Stimulated activated CD4-positive, alpha-beta T cell treated with anti-CD3 and anti-CD28 coated beads, Interleukin-4, amount 100 ng/mL, for 48 hours (primary cell): ENCODE measurements at places on chromosomes 7 and 10.

- DNase-seq: no peak
These were observed 123.7 kb downstream of the TACC2 start for GRCh38 chr10:122112625-122113160.

DNA sequence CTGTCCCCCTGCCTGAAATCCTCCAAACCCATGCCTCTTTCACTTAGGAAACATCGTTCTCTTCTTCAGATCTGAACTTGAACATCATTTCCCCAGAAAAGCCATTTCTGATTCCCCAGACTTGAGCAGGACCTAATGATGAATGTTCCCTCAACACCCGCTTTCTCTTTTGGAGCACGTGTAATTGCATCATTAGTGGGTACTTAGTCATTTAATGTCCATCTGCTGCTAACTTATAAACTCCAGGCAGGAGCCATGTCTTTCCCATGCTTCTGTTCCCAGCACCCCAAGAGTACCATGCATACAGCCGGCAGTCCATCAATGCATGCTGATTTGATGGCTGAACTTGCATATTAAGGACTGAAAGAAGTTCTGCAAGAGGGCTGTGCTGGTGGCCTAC, 36.5 kb upstream of the ECHDC3 start:
- DNase-seq: no peak

GRCh38 chr10:119364645-119365600, 157.6 kb downstream of the GRK5 start:
- no peak for DNase-seq

- no peak for DNase-seq
These were observed 41.3 kb upstream of the FAM180A start for GRCh38 chr7:135789956-135790355.

DNA sequence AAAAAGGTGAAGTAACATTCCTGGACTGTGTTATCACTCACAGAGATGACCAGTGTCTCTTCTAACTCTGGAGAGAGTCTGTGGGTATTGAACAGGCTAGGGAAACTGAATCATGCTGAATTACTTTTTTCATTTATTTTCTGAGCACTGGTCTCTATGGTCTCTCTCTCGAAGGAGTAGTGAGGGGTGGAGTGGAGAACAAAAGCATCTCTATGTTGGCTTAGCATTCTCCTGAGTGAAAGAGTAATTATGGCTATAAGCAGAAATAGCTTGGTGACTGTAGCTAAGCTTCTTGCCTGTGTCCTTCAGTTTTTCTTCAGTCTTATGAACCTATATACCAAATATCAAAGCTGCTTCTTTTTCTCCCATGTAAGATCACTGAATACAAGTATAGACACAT, 64.6 kb upstream of the PTN start:
- DNase-seq: no peak

DNA sequence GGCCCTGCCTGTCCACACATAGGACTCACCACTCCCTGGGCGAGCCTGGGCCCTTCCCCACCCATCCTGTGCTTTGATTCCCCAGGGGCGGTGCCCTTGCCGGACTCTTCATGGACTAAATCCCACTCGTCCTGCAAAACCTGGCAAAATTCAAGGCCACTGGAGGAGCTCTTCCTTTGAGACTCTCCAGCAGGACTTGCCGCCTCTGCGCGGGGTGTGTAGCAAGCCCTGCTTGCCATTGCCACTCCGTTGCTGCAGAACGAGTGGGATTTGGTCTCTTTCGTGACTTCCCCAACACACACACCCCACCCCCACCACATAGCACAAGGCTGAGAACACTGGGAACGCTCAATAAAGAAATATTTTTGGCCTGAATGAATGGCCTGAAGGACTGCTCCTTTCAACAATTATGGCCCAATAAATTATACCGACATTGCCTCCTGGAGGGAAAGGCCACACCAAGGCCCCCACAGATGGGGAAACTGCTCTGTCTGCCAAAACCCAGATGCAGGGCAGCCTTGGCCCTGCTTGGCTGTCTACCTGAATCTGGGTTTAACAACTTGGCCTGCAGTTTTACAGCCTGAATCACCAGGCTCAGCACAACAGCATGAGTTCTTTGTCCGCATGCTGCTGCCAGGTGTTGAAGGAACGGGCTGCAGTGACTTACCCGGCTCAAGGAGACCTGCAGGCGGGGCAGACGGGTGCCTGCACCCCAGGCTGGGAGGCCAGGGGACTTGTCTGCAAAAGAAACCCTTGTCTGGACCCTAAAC, 72.8 kb upstream of the KAT6B start:
- DNase-seq: no peak

GRCh38 chr10:112852306-112852705, 97.7 kb upstream of the TCF7L2 start:
- DNase-seq: no peak

DNA sequence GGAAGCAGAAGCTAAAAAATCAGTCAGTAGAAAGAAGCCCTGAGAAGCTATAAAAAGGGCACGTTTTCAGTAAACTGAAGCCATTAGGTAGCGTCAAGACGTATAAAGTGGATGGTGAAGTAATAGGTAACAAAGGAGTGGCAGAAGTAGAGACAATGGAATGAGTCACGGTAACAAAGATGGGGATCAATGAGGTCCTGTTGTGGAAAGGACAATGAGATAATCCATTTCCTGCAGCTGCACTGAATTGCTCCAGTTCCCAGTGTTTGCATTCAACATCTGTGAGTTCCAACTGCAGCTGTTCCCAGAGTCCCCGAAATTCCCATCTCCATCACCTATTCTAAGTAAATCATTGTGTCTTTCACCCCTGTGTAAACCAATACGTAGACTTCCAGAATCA, 4.8 kb upstream of the HYCC1 start:
- no peak for DNase-seq

DNA sequence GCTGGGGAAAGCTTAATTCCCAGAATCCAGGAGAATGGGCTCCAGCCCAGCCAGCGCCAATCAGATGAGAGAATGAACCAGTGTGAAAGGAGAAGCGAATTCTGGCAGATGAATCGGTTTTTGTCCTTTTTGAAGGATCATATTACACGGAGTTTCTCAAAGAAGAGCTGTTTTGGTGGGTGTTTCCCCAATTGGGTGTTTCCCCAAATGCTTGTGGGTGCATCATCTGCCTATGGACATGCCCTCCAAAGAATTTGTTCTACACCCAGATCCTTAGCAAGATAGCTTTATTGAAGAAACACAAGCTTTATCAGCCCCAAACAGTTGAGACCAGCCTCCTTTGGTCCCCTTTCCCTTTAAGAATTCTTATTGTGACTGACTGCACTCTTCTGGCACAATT, 186.5 kb upstream of the GPR26 start:
- DNase-seq: no peak

- DNase-seq: no peak
These were observed 87.9 kb downstream of the ETV1 start for GRCh38 chr7:13901577-13901976.

GRCh38 chr7:42241424-42241823, 4.4 kb upstream of the GLI3 start:
- no peak for DNase-seq

DNA sequence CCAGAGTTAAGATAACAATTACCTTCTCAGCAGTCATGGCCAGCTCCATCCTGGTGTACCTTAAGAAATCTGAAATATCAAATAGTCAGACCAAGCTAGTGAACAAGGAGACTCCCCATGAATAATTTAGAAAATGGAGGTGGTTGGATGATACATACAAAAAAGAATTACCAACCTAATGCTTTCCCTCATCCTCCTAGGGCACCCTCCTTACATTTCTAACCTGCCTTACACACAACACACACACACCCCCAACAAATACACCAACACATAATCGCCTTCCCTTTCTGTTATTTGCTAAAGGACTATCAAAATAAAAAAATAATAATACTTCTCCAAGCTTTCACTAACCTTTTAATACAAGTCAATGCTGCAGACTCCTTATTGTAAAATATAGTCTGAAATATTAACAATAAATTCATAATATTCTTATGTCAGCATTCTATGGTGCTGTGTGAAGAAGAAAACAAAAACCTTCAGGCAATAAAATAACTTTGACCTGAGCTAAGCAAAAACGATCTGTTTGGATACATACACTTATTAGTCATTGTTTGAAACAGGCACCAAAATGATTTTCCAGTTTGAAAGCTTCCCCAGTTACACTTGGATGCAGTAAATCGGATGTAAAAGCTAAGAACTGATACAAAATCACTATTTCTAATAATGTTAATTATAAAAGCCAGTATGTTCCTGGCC, 3.4 kb downstream of the TWIST1 start:
- no peak for DNase-seq

GRCh38 chr10:80268266-80268665, 21.2 kb downstream of the MAT1A start:
- DNase-seq: no peak
